Left ventricle myocardium superior (tissue), 1 donor: ENCODE measurements at places on chromosomes 4 and X. TPM values are rescaled to one million over a fixed set of nuclear protein-coding genes. Genes with fewer than 3 reads are reported as not detected.

GRCh38 chr4:51943221-51943620, 76.9 kb downstream of the LRRC66 start:
- no peak for DNase-seq

DNA sequence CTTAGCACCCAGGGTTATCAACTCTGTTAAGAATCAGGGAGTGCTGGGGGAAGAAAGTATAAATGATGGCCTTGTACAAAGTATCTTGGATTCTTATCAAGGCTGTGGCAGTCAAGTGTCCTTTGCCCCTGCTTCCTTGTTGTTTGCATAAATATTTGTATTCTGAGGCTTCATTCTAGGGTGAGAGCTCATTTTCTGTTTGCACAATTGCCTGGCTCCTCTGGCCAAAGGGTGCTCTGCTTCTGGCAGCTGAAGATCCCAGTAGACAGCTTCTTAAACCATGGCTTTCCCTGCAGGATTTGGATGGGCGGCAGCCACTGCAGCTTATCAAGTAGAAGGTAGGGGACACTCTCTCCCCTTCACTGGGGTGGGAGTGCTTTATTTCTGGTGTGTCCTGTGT, at the start of gene GBA3:
Gene GBA3, plus strand, starts transcription at position 202 of the 400 bp plus-strand sequence.
- no peak for DNase-seq

DNA sequence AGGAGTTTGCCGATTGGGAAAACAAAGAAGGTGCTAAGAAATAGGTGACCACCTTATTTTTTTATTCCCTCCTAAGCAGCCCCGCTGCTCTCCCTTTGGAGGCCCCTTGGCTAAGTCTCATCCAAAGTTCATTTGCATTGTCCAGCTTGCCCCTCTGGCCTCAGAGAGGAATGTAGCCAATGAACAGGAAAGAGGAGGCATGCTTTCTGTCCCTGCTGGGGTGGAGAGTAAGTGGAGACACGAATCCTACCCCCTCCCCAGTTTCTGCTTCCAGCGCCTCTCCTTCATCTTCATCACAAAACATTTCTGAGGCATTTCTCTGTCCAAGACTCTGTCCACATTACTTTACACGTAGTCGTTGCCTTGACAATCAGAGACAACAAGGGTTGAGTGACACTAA, 38.7 kb downstream of the NLGN3 start:
- no peak for DNase-seq

- no peak for DNase-seq
Observed at GRCh38 chrX:74117962-74118902, 185.7 kb upstream of the ZCCHC13 start.

- no peak for DNase-seq
Observed at GRCh38 chr4:39713691-39714090, 15.8 kb downstream of the UBE2K start.

GRCh38 chr4:70183168-70183939, 12.2 kb upstream of the ODAM start:
- no peak for DNase-seq

- DNase-seq: no peak
Observed at GRCh38 chr4:26780539-26780938, 80.1 kb upstream of the STIM2 start.

INTS6L gene
- 3.2 TPM for total RNA-seq

PAK3 gene
- 0.64 TPM for total RNA-seq
